ENCODE measurements at places on chromosomes 16 and 17.

- no peak for DNase-seq
Measured at GRCh38 chr16:79168321-79168720, 432.2 kb downstream of the MAF start.

- DNase-seq = no peak
Measured at GRCh38 chr17:53941231-53941630, 118.5 kb downstream of the KIF2B start.

DNA sequence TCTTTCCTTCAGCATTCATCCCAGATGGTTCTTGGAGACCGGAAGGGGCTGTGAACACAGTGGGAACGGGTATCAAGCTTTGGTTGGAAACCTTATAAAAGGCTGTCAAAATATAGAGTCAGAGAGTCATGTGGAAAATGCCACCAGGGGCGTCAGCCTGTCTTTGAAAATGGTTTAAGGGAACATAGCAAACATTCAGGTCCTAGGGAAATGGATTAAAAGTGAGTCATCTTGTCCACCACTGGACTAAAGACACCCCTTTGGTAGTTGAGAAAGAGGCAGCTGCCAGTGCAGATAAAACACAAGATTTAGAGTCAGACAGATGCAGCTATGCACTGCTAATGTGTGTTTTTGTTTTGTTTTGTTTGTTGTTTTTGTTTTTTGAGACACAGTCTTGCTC, 47.8 kb upstream of the BCO1 start:
- no peak for DNase-seq

GRCh38 chr17:43543300-43543699, 2.8 kb downstream of the ETV4 start:
- no peak for DNase-seq

GRCh38 chr17:82047914-82048570, 3.6 kb downstream of the RFNG start:
- DNase-seq = no peak

GRCh38 chr17:17546399-17547185, 44.9 kb downstream of the PEMT start:
- DNase-seq = no peak

DNA sequence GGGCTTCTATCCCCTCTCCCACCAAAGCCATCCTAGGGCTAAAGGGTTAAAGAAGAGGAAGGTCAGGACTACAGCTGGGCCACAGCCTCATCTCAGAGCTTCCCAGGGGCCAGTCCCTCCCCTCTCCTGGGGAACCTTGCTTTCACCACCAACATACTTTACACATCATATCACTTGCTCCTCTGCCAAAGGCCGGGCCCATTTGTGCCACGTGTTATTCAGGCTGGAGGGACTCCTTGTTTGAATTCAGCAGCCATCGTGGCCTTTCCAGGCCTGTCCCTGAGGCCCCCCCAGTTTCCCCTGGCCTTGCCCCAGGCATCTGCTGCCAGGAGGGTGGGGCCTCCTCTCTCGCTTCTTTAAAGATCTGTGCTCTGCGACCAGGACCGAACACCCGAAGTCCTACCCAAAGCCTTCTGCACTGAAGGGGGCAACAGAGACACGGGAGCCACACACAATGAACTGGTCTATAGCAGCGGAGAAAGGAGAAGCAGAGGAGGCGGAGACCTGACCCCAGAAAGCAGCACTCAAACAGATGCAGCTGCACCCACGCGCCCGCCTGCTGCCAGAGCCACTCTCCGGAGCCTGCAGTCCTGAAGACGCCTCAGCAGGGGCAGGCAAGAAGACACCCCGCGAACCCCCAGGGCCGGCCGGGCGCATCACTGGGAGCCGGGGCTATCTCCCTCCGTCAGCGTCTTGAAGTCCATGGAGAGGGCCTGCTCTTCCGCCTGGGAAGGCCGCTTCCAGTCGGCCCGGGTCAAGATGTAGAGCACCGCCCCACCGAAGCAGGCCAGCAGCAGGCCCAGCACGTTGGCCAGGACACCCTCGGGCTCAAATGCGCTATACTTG, 12.1 kb downstream of the CYB561 start:
- DNase-seq = no peak

DNA sequence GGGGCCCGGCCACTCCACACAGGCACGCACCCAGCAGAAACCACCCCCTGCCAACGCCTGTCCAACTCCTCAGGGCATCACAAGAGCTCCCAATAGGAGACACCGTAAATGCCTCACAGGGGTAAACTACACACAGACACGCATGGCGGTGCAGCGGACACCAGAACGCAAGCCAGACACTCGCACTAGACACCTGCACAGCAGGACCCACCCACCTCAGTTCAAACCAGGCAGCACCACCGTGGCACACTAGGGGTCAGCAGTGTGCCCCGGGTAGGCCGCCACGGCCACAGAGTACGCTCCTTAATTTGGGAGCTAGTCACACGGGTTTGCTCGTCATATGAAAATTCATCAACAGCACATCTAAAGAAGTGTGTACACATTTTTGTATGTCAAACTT, 3.4 kb downstream of the SLC38A10 start:
- DNase-seq = peak; percentile 23

DNA sequence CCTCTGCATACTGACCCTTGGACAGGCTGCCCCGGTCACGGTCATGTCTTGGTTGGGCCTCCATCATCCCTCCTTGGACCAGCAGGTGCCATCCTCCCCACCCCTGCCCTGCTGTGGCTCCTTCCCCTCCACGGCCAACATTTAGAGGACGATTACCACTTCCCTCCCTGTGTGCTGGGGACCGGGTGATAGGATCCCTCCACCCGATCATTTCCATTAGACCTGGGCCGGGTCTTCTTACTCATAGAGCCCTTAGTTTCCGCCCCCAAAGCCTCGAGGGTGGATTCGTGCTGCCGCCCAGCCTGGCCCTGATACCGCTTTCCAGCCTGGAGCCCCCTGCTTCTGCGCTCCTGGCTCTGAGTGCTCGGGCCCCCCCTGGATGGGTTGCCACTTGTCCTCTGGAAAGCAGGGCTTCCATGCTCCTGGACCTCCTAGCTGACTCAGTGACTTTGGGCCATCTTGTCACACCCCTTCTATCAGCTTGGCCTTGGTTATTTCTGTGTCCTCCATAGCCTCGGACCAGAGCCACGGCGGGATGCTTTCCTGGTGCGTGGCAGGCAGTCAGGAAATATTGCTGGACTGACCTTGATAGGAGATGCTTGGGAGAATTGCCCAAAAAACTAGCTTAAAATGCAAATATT, 171.4 kb downstream of the SEC14L1 start:
- DNase-seq = no peak

GRCh38 chr16:57916735-57917438, 54.0 kb downstream of the CNGB1 start:
- no peak for DNase-seq

DNA sequence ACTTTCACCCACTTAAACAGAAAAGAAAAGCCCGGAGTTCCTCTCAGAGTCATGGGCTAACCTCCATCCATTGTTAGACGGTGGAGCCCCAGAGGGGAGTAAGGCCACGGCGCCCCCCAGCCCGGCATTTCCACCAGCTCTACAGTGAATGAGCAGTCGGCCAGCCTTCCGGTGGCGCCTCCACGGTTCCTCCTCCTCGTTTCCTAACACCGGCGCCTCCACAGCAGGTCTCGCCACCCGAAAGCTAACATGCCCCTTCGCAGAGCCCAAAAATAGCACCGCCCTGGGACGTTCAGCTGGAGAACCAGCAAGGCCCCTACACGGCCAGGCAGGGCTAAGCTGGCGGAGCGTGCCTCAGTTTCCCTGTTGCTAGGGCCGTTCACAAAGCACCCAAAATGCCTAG, 858 bp downstream of the MMD start:
- no peak for DNase-seq

GRCh38 chr17:72467841-72468653, 347.2 kb downstream of the SOX9 start:
- DNase-seq = peak; percentile 43

DNA sequence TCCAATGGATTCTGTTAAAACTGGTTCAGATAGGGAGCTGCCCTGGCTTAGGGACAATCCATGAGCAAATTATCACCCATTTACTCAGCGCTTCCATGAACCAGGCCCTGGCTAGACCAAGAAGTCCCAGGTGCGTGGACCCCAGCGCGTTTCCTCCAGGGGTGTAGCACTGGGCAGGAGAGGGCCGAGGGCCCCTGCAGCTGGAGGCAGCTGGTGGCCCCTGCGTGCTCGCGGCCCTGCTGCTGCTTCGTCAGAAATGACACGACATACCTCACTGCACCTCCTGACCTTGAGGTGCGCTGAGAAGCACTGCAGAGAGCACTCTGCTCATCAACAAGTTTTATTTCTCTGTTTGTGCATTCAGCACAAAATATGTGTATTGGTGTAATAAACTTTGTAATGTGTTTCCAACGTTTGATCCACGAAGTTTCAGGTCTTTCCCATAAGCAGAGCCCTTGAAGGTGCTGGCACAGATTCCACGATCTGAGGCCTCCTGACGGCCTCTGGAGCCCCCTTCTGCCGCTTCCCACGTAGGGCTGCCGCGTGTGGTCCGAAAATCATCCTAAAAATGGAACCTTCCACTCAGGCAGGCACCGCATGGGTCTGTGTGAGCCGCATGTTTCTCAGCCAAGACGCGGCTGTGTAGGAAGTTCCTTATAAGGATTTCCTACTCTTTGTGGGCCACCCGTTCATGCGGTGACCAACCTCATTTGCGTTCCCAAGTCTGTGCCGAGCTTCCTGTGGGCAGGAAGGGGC, 50.8 kb upstream of the ZCCHC14 start:
- no peak for DNase-seq

DNA sequence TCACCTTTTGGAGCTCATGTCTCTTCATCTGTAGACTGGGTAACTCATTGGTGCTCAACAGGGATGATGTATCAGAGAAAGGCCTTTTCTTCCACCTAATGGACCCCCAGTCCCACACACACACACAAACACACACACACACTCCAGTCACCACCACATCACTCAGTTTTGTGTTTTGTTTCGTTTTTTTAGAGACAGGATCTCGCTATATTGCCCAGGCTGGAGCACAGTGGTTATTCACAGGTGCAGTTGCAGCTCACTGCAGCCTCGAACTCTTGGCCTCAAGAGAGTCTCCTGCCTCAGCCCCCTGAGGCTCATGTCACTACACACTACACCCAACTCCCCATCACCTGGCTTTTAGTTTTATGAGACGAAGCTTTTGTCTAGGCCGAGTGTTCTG, 55.6 kb downstream of the SF3B3 start:
- no peak for DNase-seq

DNA sequence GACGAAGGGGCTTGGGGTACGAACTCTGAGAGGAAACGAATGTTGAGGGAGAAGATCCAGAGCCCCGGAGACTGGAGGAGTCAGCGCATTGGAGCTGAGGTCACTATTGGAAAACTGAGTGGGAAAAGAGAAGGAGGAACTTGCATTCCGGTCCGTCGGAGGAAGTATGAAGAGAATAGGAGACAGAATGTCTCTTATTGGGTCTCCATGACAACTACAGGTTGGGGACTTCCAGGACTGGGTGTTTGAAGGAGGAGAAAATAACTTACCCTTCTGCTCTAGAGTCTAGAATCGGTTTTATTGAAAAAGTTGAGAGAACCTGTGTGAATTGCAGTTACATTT, 537 bp downstream of the GOSR1 start:
- no peak for DNase-seq

GRCh38 chr17:8015957-8016631, 13.7 kb downstream of the GUCY2D start:
- no peak for DNase-seq

DNA sequence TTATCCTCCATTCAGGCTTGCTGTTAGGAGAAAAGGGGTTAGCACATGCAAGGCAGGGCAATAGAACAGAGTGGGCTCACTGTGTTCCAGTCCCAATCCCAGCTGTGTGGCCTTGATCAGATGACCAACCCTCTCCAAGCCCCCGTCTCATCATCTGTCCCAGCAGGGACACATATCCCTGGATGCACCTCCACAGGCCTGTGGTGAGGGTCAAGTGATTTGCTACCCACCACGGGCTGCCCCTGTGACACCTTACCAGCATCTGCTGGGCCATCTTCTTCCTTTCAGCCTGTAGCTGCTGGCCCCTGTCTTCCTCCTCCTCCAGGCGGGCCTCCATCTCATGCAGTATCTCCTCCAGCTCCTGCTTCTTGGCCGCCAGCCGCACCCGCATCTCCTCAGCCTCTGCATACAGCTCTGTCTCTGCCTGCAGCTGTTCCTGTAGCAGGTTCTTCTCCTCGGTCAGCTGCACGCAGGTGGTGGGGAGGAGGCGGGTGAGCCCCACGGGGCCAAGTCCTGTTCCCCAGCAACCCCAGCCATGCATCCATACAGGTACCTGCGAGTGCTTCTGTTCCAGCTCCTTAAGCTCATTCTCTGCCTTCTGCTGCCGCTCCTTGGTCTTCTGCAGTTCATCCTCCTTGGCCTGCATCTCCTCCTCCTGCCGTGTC, 91.3 kb downstream of the NDE1 start:
- DNase-seq = no peak

- no peak for DNase-seq
Measured at GRCh38 chr16:59478838-59479237, 744.7 kb upstream of the GOT2 start.

- DNase-seq = no peak
Measured at GRCh38 chr16:87086575-87086974, 230.6 kb downstream of the C16orf95 start.

DNA sequence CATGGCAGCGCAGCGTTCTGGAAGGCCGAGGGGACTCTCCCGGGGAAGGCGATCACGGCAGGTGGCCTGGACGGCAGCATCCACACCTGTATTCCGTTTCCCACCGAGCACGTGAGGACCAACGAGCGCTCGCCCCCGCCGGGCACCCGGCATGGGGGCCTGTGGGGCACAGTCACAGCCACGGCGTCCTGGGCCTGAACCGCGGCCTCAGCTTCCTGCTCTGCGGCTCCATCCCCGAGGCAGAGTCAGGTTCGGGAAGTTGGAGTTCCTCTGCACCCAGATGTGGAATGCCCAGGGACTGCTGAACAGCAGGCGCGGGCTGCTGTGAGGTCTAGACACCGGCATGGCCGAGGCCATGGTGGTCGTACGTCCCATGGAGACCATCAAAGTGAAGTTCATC, 1713.9 kb downstream of the TP53TG3F start:
- DNase-seq = no peak

- DNase-seq = no peak
Measured at GRCh38 chr16:83066881-83067280, 440.1 kb downstream of the CDH13 start.

- no peak for DNase-seq
Measured at GRCh38 chr16:56931271-56931891, 561 bp upstream of the HERPUD1 start.

DNA sequence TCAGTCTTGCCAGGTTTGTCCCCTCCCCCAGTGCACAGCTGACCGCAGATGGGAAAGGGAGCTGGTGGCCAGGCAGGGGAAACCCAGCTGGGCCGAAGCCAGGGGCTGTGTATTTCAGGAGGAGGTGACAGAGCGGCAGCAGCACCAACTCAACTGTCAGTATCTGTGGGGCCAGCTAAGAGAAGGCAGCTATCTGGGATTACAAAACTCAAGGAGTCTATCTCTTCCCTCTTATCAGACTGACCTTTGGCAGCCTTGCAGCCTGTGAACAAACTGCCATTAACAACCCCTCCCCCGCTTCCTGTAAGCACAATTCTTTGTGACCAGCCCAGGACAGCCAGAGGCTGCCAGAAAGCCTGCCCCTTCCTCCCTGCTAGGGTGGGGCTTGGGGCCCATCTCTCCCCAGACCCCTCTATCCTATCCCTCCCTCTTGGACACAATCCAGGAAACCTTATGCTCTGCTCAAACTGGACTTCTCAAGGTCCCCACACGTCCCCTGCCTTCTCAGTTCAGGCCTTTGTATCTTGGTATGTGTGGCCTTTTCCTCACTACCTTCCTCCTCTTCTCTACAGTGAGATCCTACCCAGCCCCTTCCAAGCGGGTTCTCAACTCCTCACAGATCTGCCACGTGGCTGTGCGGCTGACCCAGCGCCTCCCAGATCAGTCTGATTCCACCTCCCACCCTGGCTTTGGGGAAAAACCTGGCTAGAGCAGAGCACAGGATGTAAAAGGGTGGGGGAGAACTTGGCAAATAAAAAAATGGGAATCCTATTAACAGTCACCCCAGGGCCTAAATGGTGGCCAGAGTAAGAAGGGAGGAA, 10.5 kb downstream of the ST3GAL2 start:
- DNase-seq = peak; percentile 68

All from DMS153 (cell line).